Stimulated activated CD4-positive, alpha-beta T cell treated with anti-CD3 and anti-CD28 coated beads, Interleukin-1b, Interleukin-23, amount 100 ng/mL, for 4 hours (primary cell): ENCODE measurements at places on chromosomes 16 and 17.

- no peak for DNase-seq
Observed at GRCh38 chr16:73549984-73550631, 502.2 kb upstream of the ZFHX3 start.

- DNase-seq, result no peak
Observed at GRCh38 chr16:24553983-24554382, 14.6 kb downstream of the RBBP6 start.

GRCh38 chr17:14427900-14428647 lies 127.2 kb downstream of the HS3ST3B1 start:
- DNase-seq, result no peak

DNA sequence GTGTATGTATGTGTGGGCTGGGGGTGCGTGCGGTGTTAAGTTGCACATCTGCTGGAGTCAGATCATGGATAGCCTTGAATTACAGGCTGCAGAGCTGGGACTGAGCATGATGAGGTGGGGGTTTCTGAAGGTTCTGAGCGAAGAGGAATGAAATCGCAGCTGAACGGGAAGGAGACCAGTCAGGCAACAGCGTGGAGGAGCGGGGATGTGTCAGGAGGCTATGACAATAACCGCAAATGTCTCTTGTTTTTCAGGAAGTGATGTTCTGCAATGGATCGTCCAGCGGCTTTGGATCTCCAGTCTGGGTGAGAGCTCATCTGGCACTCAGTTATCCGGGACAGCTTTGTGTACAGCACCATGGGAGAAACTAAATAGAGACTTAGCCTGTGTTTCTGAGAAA lies 20.9 kb downstream of the RGS9 start:
- no peak for DNase-seq
